ENCODE measurements at places on chromosomes 3 and 15. TPM values are rescaled to one million over a fixed set of nuclear protein-coding genes. Genes with fewer than 3 reads are reported as not detected.

DNA sequence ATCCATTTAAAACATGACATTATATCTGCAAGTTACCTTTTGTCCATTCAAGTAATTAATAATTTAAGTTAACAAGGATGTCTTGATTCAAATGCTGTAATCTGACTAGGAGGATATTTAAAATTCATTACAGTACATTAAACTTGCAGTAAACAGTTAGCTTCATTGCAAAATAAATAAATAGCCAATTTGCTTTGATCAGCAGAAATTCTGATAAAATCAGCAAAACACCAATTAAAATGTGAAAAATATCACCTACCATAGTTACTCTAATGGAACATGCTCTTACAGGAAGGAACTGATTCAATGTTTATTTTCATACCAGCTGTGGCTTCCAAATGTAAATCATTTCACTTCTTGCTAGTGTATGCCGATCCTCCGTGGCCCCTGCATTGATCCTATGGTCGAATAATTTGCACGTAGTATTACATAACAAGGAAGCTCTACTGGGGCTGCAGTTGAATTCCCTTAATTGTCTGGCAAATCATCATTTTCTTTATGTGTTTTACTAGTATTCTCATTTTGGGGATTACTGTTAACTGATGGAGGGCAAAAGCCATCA lies 150.7 kb downstream of the FOXB1 start:
- H3K4me3 ChIP-seq = no peak overlapping the region
- DNase-seq = no peak
- H3K36me3 ChIP-seq = no peaks in the 10 kb centered on the region
- no peaks in the 10 kb centered on the region for H3K27me3 ChIP-seq
- no peaks in the 10 kb centered on the region for H3K4me1 ChIP-seq

The ZNF774 gene
- total RNA-seq = 1.3 TPM

The ACSBG1 gene
- total RNA-seq = not detected

DNA sequence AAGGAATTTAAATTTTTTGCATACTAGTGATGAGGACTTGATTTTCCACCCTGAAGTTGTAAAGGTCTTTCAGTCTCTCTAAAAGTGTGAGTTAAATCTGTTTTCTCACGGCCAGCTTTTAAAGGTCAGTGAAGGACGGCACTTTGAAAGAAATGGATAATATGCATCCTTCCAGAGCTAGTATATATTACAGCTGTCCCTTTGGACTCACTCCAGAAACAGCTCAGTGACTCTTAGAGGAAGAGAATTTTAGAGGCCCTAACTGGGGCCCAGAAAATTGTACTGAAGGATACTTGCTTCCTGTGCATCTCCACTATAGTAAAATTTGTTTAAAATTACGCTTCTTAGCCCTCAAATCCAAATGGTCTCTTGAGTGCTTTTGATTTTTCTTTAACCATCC lies 41.6 kb downstream of the PIK3CA start:
- H3K27me3 ChIP-seq = no peaks in the 10 kb centered on the region
- H3K4me3 ChIP-seq = no peak overlapping the region
- DNase-seq = peak; percentile 56
- H3K36me3 ChIP-seq = no peaks in the 10 kb centered on the region
- no peak overlapping the region for H3K27ac ChIP-seq

- no peaks in the 10 kb centered on the region for H3K27me3 ChIP-seq
- no peaks in the 10 kb centered on the region for H3K36me3 ChIP-seq
- no peaks in the 10 kb centered on the region for H3K4me1 ChIP-seq
- no peak overlapping the region for H3K4me3 ChIP-seq
- DNase-seq = no peak
Measured at GRCh38 chr3:21067031-21067813, 683.8 kb downstream of the ZNF385D start.

DNA sequence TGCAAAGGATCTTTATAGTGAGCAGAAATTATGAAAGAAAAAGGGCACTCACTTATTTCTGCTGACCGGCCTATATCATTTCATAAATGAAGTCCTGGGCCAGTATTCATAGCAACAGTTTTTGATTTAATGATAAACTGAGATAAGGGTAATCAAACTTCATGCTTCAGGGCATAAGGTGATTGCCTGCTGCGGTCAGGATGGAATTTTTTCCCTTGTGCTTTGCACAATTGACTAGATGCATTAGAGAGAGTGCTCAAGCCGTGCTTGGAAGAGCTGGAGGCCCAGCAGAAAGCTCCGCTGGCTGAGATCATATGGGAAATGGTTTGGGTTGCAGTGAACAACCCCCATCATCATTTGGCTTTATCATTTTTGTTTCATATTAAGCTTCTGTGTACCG lies 10.4 kb downstream of the SEMA6D start:
- no peak overlapping the region for H3K27ac ChIP-seq
- no peaks in the 10 kb centered on the region for H3K4me1 ChIP-seq
- no peak for DNase-seq
- H3K27me3 ChIP-seq = no peaks in the 10 kb centered on the region
- H3K4me3 ChIP-seq = no peak overlapping the region

DNA sequence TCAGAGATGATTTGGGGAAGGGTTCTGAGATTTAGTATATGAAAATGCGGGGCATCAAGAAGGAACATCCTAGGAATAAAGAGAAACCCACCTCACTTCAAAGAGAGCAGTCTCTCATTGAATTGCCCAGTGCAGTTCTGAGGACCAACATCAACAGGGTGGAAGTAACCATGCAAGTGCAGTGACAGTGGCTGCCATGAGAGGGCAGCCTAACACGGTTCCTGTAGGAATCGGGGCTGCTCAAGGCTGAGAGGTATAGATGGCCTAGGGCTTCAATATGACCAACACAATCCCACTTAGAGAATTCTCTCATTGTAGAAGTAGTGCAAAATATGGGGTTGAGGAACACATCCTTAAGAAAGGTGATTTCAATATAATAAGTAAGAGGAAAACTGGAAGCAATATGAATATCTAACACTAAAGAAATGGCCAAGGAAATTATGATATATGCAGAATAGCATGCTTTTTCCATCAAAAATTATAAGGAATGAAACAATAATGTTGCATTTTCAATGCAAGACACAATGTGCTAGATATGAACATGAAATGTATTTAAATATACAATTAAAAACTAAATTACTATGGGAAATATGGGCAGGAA lies 51.1 kb upstream of the ARRDC4 start:
- DNase-seq = peak; percentile 24
- H3K4me3 ChIP-seq = no peak overlapping the region
- H3K27me3 ChIP-seq = no peaks in the 10 kb centered on the region
- H3K27ac ChIP-seq = no peak overlapping the region
- H3K4me1 ChIP-seq = no peaks in the 10 kb centered on the region

The SI gene
- total RNA-seq = not detected

Measured in fibroblast of lung (primary cell).